ENCODE measurements at places on chromosomes 4 and X.

DNA sequence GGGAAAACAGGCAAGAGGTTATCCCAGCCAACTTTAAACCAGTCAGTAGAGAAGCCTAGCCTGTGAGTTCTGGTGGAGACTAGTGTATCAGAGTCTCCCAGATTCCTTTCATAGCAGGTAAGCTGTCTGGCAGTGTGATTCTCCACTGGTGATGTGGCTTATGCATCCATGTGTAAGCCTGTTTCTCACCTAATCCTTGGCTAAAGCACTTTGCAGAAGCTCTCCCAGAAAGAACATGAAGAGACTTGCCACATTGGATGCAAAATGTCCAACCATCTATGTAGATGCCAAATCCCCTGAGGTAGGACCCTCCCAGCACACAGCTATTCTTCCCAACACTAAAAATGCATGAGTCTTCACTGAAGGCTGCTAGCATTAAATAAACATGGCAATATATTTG lies 111.7 kb downstream of the CHRNA9 start:
- no peak for DNase-seq

- DNase-seq: no peak
These were observed 20.4 kb upstream of the PUDP start for GRCh38 chrX:7168371-7168770.

DNA sequence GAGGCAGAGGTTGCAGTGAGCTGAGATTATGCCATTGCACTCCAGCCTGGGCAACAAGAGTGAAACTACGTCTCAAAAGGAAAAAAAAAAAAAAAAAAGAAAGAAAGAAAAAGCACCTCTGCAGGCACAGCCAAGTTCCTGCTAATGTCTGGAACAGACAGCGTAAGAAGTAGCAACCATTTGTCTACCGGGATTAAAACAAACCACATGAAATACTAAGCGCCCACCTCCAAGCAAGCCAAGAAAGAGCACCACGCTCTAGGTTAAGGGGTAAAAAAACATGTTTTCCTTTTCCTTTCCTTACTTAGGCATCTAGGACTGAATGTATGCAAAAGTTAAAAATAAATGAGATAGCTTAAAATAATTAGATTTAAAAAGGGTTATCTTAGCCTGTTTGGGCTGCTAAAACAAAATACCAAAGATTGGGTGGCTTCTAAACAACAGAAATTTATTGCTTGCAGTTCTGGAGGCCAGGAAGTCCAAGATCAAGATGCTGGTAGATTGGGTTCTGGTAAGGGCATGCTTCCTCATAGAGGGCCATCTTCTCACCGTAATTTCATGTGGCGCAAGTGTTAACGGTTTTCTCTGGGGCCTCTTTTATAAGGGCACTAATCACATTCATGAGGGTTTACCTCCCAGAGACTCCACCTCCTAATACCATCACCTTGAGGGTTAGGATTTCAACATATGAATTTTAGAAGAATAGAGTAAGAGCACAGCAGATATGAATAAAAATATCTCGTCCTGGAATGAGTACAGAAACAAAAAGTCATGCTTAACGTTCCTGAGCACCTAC lies 12.3 kb downstream of the GPC4 start:
- DNase-seq: no peak

DNA sequence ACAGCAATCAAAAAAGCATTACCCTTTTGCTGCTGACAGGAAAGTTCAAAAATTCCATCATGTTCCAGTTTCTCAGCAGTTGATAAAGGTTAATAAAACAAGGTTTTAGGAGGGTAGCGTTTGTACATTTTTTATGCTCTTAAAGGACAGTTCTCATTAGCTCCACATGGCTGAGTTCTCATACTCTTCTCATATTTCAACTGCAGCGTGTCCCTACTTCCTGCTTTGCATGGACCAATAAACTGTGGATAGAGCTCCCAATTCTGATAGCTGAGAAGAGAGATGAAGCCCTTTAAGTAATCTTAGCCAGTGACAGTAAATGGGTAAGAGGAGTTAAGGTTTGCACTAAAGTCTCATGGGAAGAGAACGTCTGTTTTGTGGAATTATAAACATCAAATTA lies 53.5 kb downstream of the SPANXA2 start:
- no peak for DNase-seq

DNA sequence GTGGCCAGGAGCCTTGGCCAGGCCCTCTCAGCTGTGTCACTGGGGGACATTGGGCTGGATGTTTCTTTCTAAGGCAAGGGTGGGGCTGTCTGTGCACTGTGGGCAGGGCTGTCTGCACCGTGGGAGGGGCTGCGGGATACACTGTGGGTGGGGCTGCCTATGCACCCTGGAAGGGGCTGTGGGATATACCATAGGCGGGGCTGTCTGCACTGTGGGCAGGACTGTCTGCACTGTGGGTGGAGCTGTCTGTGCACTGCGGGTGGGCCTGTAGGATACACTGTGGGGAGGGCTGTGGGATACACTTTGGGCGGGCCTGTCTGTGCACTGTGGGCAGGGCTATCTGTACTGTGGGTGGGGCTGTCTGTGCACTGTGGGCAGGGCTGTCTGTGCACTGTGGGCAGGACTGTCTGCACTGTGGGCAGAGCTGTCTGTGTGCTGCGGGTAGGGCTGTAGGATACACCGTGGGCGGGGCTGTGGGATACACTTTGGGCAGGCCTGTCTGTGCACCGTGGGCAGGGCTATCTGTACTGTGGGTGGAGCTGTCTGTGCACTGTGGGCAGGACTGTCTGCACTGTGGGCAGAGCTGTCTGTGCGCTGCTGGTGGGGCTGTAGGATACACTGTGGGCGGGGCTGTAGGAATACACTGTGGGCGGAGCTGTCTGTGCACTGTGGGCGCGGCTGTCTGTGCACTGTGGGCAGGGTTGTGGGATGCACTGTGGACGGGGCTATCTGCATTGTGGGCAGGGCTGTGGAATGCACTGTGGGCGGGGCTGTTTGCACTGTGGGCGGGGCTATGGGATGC lies 31.1 kb downstream of the ACOX3 start:
- DNase-seq: peak; percentile 8

DNA sequence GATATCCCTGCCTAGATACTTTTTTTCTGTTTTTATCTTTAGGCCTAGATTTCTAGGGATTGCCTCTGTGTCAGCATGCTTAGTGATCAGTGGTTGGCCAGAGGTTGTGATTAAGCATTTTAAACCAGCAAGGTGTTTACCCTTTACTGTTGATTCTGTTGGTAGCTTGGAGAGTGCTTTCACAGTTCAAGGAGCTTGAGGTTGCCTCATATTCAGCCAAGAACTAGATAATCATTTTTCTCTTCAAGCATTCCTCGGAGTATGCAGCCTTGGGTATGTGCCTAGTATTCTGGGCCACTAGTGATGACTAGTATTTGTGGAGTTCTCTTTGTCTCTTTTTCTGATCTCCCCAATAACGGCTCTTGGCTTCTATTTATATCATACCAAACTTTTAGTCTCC lies 20.4 kb downstream of the APOOL start:
- no peak for DNase-seq

DNA sequence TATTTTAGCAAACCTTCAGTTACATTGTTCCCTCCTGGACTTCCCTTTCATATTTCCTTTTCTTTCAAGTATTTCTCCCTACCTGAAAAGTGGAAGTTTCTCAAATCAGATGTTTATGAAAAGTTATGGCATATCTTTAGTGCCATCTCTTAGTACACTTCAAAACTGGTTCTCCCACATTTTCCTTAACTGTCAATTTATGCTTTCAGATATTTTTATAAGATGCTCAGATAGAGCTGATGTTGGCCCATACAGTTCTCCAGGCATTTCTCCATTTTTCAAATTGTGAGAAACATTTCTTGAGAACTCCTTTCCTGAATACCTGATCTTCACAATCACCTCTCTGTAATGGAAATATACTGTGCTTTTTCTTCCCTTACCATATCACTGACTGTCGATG lies 32.5 kb upstream of the AP1AR start:
- no peak for DNase-seq

GRCh38 chrX:47831788-47832187 lies 4.9 kb upstream of the ZNF81 start:
- peak; percentile 9 for DNase-seq

DNA sequence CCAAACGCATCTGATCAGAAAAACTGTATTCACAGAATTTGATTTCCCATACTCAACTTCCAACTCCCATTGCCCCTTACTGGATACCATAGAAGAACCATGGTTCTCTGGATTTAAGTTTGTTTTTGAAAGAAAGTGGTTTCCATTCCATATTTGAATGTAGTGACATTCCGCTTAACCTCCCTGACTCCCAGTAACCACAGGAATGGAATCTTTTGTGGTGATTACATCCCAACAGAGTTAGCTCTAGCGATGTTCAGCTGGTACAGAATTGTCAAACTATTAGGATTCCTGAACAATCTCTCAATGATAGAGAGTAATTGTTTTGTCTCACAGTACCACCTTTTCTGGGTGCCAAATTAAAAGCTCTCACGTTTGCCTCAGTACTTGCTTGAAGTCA lies 1.7 kb downstream of the NUDT10 start:
- no peak for DNase-seq

GRCh38 chr4:11446155-11446811 lies 17.6 kb upstream of the HS3ST1 start:
- DNase-seq: no peak

GRCh38 chrX:109441266-109441665 lies 40.6 kb downstream of the GUCY2F start:
- DNase-seq: no peak

DNA sequence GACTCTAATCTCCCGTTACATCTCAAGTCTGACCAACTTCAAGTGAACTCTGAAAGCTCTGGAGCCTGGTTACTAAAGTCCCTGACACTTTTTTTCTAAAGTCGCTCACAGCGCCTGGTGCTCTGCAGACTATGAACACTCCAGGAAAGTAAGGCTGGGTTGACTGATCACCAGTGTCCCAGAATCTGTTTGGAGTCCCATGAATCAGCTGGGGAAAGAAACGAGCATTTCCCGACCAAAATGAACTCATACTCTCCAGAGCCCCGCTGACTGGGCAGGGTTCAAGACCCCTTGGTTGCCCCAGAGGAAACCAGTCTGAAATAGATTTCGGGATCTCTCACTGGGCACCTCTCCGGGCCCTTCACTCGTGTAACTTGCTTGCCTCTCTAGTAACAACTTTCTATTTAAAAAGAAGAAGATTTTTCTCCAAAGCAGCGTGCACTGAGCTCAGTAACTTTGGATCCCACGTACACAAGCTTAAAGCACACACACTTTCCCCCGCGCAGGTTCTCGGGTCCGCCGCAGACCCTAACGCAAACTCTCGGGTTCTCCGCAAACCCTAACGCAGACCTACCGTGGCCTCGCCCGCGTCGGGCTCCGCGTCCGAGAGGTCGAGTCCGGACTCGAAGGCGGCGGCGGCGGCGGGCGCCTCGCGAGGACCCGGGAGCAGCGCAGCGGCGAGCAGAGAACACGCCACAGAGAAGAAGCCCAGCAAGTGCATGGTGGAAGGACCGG lies 964 bp downstream of the VEGFC start:
- DNase-seq: no peak

- no peak for DNase-seq
These were observed 43.5 kb upstream of the ZBTB33 start for GRCh38 chrX:120207009-120207605.

DNA sequence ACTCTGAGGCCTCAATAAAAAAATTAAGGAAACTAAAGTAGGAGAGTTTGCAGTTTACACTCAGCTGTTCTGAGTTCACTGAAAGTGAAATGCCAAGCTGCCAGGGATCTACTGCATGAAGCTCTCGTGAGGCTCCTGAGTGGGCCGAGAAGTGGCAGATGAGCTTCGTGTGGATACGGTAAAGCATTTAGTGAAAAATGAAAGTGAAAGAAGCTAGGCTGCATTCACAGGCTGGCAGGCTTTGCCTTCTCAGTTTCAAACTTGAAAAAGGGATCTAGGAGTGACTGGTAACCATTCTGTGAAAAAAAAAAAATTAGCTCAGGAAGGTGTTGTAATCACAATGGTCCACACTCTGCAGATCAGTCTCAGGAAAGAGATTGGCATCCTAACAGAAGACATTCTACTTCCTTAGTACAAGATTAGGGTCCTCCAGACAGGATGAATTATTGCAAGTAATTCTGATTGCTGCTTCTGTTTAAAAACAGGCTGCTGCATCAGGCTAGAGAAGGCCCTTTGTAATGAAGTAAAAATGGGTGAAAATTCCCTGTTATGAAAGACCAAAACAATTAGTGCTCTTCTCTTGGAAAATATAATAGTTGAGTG lies 679.9 kb downstream of the RPA4 start:
- peak; percentile 1 for DNase-seq

- no peak for DNase-seq
These were observed 25.9 kb downstream of the CFAP299 start for GRCh38 chr4:80361329-80361900.

DNA sequence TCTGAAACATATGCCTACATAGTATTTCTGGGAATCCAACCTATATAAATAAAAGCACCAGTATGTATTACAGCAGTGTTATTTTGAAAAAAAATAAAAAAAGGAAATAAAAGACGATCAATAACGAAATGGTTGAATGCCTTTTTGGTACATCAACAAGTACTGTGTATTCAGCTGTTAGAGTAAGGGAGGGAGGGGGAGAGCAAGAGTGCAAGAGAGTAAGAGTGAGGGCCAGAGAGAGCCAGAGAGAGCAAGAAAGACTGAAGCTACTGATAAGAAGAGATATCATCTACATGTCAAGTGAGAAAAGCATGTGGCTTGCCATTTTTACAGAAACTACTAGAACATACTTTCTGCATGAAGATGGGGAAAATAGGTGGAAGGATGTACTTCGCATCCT lies 1.8 kb downstream of the SPIN4 start:
- DNase-seq: no peak

DNA sequence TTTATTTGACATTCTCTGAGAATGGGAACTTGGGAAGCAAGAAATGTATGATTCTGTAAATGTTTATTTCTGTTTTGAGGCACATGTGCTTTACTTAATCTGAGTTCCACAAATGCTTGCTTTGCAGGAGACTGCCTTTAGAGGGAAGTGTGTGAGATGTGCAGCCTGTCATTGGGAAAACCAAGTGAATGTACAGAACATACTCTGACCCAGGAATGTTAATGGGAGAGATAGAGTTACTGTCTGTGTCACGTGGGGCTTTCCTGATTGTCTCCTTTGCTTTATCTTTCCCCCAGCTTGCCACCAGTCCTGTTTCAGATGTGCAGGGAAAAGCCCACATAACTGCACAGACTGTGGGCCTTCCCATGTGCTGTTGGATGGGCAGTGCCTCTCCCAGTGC lies 218.6 kb upstream of the ANXA3 start:
- DNase-seq: no peak

- no peak for DNase-seq
These were observed 117.8 kb downstream of the SCD5 start for GRCh38 chr4:82680834-82681233.

Measured in activated T-cell treated with anti-CD3 and anti-CD28 coated beads for 48 hours (primary cell).